ENCODE measurements at places on chromosomes 3 and 15.

DNA sequence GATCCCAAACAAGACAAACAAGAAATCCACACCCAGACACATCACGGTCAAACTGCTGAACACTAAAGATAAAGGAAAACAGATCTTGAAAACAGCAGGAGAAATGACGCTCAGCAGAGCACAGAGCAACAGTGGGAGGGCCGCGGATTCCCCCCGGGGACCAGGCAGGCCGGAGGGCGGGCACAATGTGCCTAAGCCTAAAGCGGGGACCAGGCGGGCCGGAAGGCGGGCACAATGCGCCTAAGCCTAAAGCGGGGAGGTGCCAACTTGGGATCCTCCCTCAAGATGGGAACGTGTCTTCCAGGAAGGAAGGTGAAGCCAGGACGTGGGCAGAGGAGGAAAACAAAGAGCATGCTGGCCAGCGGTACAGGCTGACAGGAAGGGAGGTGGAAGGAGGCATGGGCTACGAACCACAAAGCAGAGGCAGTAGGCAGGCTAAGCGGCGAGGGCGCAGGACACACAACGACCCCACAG lies 31.1 kb downstream of the CYFIP1 start:
- DNase-seq, result peak; percentile 89

DNA sequence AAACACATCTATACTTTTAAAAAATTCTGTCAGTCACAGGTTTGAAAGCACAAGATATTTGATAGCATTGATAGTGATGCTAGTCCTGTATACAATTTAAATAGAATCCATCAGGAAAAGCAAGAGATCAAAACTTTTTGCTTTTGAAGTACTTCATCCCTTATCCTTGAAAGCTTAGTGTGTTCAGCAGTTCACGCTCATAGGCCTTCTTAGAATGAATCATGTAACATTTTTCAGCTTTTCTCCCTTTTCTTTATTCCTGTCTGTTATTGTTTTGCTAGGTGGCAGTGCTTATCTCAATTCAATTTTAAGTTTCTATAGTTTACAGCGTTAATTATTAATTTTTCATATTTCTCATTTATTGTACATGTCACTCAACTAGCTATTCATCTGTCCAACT lies 69.1 kb downstream of the FGF7 start:
- no peak for DNase-seq

DNA sequence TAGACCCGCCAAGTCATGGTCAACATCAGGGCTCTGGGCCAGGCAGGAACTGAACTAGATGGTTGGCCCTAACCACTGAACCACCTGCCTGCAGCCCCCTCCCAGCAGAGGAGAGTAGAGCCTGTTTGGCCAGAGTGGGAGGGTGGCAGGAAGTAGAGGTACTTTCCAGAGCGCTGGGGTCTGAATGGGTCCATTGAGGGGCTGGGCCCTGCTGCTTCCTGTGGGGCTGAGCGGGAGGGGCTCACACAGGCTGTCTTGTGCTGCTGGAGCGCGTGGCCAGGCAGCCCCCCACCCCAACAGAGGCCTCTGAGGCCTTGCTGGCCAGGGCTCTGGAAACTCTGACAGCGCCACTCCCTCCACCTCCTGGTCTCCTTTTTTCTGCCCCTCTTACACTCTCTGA lies 17.4 kb downstream of the CSPG4 start:
- DNase-seq, result no peak

DNA sequence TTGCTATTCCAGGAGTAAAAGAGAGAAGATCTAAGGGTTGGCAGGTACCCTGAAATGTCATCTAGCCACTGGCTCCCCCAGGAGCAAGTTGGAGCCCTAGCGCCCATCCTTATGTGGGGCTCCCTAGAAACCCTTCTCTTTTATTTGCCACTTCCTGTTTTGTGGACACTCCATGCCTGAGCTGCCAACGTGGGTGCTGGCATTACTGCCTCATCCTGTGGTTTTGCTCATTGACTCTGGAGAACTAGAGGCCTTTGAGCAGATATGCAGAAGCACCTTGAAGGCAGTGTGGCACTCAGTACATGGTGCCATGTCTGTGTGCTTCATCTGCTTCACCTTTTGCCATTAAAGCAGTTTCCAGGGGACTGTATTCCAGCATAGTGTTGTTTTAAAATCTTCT lies 8.1 kb downstream of the EDEM1 start:
- DNase-seq, result peak; percentile 47

- no peak for DNase-seq
These were observed at the start of gene CD200 for GRCh38 chr3:112333002-112333380. Gene CD200 (plus strand): TSS chr3:112333156. CDS start chr3:112333213, 57 bp downstream.

DNA sequence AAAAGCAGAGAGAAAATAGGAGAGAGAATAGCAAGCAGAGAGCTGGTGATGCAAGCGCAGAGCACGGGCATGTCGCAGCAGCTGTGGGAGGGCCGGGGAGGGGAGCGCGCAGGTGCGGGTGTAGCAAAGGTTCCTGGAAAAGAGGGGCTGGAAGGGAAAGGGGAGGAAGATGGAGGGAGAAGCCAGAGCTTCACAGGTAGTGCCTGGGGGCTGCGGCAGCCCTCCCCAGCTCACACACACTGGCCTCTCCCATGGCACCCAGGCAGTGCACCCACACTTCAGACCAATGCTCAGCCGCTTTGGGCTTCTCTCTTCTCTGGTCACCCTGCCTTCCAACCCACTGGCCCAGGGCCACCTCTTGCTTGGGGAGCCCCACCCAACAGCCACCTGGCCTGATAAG lies 72.1 kb downstream of the ADAMTS7 start:
- no peak for DNase-seq

DNA sequence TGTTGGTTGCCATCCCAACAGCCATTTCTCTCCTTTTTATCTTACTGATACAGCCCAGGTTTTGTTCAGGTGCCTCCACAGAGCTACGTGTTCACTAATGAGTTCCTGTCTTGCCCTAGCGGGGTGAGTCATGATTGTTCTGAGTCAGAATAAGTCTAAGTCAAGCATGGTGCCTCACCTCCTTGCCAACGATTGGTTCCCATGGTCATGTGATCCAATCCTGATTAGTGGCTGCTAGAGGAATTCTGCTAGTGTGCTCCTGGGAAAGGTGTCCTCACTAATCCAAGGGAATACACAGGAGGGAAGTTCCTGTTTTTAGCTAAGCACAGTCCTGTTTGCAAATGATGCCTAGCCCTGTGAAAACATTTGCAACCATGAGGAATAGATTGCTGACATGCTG lies 99.8 kb downstream of the NSUN3 start:
- no peak for DNase-seq

GRCh38 chr3:10846657-10846975 lies 30.6 kb downstream of the SLC6A11 start:
- DNase-seq, result no peak

- no peak for DNase-seq
These were observed 8.8 kb downstream of the TMEM40 start for GRCh38 chr3:12750223-12750622.
